ENCODE measurements at places on chromosomes 3 and 15.
A peak's percentile ranks its signal among the peaks of the same experiment; 100 is the strongest.

DNA sequence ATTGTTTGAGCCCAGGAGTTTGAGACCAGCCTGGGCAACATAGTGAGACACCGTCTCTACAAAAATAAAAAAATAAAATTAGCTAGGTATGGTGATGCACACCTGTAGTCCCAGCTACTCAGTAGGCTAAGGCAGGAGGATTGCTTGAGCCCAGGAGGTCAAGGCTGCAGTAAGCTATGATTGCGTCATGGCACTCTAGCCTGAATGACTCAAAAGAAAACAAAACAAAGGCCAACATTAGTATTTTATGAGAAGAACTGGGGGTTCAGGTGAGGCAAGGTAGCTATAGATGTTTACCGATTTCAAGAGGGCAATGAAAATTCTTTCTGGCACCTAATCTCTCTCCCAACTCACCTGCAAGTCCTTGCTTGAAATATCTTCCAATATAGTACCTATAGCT, 77.2 kb downstream of the GREM1 start:
- no peak for DNase-seq

- no peak for DNase-seq
These were observed 57.6 kb downstream of the GAP43 start for GRCh38 chr3:115680803-115681345.

DNA sequence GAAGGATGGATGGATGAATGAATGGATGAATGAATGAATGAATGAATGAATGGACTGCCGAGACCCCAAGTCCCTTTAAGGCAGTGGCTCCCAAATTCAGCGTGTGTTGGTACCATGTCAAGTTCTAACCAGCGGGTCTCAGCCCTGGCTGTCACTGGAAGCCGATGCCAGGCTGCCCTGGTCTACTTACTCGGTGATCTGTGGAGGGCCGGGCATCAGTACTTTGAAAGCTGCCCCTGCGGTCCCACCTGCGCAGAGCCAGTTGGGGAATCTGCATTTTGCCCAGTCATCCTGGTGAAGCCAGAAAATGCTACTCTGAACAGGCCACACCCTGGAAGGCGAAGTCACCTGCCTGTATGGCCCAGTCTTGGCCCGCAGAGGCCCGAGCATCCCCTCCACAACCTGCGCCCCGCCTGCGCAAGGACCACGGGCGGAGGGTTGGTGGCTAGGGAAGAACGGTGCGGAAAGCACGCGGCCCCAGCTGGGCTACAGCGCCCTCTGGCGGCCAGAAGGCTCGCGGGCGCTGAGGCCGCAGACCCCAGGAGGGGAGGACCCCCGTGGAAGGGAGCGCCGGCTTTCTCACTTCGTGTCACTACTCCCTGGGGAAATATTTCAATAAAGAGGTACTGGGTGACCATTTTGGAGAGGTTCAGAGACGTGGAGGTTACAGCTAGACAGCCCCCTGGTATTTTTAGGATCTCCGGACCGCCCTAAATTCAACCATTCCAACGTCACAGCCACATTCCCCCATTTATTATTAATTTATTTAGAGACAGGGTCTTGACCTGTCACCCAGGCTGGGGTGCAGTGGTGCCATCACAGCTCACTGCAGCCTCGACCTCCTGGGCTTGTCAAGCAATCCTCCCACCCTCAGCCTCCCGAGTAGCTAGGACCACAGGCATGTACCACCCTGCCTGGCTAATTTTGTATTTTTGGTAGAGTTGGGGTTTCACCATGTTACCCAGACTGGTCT, 34.9 kb downstream of the PRKCD start:
- DNase-seq: no peak

DNA sequence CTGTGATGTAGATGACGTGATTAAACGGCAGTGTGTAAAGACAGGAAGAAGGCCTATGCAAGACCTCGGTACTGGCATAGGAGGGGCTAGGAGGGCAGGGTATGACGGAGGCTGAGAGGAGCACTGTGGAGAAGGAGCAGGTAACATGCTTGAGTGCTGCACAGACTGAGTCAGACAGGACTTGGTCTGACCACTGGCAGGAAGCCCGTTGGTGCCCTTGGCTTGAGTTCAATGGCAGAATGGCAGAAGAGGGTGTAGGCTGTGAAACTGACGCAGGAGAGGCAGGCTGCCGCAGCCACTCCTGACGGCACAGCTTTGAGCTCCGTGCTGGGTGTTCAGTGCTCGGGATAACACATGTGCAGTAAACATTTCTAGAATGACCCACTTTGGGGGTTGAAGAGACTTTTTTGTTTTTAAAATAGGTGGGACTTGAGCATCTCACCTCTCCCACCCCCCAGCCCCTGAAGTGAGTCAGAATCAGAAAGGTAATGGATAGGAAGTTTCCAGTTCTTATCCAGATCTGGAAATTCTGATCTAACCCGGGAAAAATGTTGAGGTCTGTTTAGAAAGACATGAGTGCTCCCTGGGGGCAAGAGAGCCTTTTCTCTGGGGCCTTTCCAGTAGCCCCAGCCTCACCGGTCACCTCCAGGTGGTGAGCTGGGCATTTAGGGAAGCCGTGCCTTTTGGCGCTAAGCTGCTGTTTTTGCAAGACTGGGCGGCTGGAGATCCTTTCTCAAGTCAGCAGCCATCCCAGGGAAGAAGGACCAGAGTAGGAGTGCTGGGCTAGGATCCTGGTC, 126.4 kb downstream of the RPLP1 start:
- no peak for DNase-seq

- DNase-seq: no peak
These were observed 110.6 kb upstream of the NANOGP8 start for GRCh38 chr15:35195649-35196048.

DNA sequence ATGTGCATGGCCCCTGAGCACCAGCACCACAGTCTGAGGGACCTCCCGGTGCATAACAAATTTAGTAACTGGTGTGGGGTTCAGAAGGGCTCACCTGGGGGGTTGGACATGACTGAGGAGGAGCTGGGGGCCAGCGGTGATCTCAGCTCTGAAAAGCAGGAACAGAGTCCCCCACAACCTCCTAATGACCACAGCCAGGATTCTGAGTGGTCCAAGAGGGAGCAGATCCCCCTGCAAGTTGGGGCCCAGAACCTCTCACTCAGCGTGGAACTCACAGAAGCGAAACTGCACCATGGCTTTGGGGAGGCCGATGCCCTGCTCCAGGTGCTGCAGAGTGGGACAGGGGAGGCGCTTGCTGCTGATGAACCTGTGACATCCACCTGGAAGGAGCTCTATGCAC, 43.0 kb downstream of the CDAN1 start:
- no peak for DNase-seq

- DNase-seq: peak; percentile 46
These were observed 138.9 kb upstream of the RORA start for GRCh38 chr15:61367953-61368352.

DNA sequence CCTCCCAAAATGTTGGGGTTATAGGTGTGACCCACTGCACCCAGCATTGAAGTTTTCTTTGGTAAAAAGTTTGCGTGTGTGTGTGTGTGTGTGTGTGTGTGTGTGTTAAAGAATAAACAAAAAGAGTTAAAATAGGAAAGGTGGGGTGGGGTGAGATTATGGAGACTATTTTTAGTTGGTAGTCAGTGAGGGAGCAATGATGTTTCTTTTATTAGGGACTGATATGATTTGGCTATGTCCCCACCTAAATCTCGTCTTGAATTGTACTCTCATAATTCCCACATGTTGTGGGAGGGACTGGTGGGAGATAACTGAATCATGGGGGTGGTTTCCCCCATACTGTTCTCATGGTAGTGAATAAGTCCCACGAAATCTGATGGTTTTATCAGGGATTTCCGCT, 92.2 kb downstream of the CGNL1 start:
- DNase-seq: no peak

- peak; percentile 43 for DNase-seq
These were observed 38.9 kb downstream of the RYK start for GRCh38 chr3:134211797-134212196.

DNA sequence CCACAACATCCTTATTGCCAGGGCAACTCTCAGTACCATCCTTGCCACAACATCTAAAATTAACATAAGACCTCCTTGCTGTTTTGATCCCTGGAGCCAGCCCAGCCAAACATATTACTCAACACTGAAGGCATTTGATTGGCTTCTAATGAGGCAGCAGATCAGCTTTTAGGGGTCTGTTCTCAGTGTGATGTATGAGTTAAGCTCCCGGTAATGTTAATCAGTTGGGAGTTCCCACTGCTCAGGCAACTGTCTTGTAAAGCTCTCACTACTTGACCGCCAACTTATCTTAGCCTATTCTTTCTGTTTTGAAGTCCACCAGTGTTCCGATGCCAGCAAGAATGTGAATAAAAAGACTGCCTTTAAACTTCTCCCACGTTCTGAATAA, 158.9 kb downstream of the FOXB1 start:
- DNase-seq: no peak

GRCh38 chr15:51492528-51492927, 130.0 kb downstream of the DMXL2 start:
- peak; percentile 87 for DNase-seq

DNA sequence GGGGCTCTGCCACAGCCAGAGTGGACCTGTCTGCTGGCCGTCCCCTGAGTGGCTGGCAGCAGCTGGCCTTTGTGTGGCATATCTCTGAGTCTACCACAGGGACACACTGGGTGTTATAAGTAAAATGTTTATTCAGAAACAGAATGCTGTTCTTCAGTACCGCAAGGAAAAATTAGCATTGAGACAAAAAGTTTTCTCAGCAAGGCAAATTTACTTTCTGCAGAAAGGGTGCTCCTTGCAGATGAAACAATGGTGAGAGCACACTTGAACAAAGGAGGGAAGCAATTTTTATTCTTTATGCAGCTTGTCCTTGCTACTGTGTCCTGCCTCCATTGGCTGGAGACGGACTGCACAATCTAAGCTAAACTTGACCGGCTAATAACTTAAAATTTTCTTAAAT, 4.0 kb downstream of the TMEM89 start:
- DNase-seq: no peak

DNA sequence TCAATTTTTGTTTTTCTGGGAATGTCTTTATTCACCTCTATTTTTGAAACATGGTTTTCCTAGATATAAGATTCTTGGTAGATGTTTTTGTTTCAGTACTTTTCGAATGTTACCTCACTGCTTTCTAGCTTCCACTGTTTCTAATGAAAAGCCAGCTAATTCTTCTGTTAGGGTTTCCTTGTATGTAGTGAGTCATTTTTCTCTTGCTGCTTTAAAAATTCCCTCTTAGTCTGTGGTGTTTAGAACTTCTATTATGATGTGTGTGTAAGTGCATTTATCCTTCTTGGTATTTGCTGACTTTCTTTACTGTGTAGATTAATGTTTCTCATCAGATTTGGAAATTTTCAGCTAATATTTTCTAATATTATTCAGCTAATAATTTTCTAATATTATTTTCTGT, 151.1 kb upstream of the OSTN start:
- DNase-seq: no peak

DNA sequence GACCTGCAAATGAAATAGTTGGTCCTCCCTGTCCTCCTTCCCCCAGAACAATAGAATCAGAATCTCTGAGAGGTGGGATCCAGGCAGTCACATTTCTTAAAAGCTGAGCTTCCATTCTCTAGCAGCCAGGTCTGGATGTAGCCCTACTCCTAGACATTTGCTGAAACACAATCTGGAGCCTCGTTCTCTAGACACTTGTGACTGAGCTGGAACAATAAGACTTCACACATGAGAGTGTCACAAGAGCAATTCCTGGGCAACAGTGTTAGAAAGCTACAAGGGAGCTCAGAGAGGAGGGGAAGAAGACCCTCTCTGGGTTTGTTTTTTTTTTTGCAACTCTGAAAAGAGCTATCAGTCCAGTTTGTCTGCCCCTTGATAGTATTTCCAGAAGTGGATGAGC, 14.5 kb downstream of the CORO2B start:
- DNase-seq: no peak

DNA sequence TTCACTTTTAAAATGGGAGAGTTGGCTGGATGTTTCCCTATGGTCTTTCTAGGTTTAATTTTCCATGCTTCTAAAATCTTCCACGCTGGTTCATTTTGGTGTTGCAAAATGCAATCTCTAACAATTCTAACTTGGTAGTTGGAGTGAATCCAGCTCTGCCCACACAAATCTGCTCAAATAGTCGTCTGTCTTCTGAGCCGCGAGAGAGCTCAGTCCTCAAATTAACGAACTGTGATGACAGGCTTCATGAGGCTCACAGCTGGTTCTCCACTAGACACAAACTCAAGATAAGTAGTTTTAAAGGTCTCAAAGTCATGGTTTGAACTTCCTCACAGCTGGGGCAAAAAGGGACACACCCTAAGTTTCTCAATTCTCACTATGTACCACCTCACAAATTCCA, 178.6 kb upstream of the LYSMD4 start:
- DNase-seq: no peak

- no peak for DNase-seq
These were observed at the start of gene GCNT3 for GRCh38 chr15:59611276-59612260. GCNT3 (plus strand) TSS chr15:59611783; CDS start chr15:59618239, 6,456 bp downstream.

DNA sequence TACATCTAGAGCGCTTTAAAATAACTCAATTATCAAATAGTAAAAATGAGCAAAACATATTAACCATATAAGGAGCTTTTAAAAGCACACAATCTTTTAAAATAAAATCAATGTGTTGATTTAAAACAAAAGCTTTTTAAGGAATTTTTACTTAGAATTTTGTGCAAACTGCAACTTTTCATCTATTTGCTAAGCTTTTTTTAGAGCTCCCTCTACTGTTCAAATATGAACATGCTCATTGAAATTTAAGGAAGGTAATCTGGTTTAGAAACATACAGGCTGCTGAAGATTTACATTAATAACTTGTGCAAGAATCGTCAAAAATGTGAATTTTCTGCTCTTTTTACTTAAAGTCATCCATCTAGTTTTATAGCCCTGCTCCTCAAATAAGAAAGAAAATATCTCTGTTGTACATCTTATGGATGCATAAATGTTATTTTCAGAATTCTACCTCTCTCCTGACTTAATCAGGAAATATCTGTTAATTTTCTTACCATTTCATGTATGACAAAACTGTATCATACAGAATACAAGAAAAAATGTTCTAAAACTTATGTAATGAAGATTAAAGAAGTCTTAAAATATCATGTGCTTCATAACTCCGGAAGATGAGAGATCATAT, 469.4 kb upstream of the ROBO2 start:
- DNase-seq: peak; percentile 20

GRCh38 chr15:27989427-27989826, 109.7 kb downstream of the OCA2 start:
- no peak for DNase-seq

- DNase-seq: no peak
These were observed 2.1 kb downstream of the LDHAL6B start for GRCh38 chr15:59208613-59209249.

DNA sequence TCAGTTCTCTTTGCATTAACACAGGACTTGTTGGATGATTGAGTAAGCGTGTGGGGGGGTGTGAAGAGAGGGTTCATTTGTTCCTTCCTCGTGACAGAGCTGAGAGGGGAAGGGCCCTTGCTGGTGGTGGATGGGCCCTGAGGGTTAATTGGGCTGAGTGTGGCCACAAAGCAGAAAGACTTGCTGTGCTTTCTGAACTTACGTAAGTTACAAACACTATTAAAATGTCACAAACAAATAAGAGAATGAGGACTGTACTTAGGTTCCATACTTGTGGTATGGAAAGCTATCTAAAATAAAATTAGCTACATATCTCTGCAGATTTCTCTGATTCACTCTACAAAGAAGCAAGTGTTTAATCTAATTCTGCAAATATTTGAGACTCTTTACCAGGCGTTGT, 231.3 kb downstream of the LPP start:
- no peak for DNase-seq

GRCh38 chr15:78304216-78305066, 5.0 kb upstream of the SKIC8 start:
- no peak for DNase-seq

GRCh38 chr3:71389911-71390573, 193.5 kb downstream of the FOXP1 start:
- no peak for DNase-seq

GRCh38 chr3:25597535-25598101, 67.1 kb downstream of the TOP2B start:
- DNase-seq: no peak

GRCh38 chr3:148234536-148234935, 463.2 kb upstream of the AGTR1 start:
- no peak for DNase-seq
